ENCODE measurements at places on chromosomes 1 and 21. TPM values are rescaled to one million over a fixed set of nuclear protein-coding genes. Genes with fewer than 3 reads are reported as not detected.

Gene SLC6A9
- 57.7 TPM for total RNA-seq

Gene PTPRU
- 44.3 TPM for total RNA-seq

Gene CEP350
- 27.0 TPM for total RNA-seq

Gene TMEM52
- total RNA-seq = 8.5 TPM

Gene SLC35A3
- 22.9 TPM for total RNA-seq

Gene TRIM33
- total RNA-seq = 38.7 TPM

Gene KCNJ15
- not detected for total RNA-seq

Gene KRTAP24-1
- total RNA-seq = not detected

Gene MX2
- 3.4 TPM for total RNA-seq

Gene EDARADD
- total RNA-seq = not detected

Gene IQGAP3
- total RNA-seq = 63.4 TPM

Gene ECE1
- 82.1 TPM for total RNA-seq

Gene MAN1C1
- total RNA-seq = 0.48 TPM

Gene SOX13
- total RNA-seq = 102 TPM

Gene HSF2BP
- total RNA-seq = 7.3 TPM
